ENCODE measurements at places on chromosomes 12 and 14. TPM values are rescaled to one million over a fixed set of nuclear protein-coding genes. Genes with fewer than 3 reads are reported as not detected.

GRCh38 chr12:5138845-5139244 is 95.2 kb downstream of the KCNA5 start:
- DNase-seq = no peak

DNA sequence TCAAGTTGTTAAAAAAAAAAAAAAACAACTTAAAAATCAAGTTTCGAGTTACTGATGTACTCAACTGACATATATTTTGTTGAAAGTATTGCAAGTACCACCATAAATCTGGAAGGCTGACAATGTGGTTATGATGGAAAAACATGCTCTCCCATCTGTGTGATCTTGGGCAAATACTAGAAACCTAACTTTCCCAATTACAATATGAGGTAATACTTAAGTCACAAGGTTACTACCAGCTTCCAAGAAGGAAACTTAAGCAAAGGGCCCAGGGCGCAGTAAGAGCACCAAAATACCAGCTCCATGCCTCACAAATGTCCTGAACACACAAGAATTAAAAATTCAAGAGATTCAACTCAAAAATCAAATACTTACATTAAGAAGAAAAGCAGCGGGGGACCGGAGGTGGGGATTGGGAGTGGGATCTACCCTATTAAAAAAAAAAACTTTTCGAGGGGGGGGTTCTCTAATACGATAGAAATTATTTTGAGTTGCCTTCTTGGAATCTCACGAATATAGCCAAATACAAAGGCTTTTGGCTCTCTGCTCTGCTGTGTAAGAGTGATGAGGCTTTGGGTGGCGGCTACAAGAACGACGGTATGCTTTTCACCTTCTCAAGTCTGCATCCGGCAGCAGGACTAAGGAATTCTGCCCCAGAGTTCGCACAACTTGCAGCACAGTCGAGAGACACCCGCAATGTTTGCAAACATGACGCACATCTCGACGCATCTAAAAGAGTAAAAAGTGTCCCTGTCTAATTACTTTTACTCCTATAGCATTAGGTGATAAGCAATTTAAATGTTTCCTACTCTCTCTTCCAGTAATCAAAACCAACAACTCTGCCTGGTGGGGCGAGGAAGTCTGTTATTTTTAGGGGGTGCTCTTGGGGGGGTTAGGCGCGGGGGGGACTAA is 1.1 kb downstream of the SAV1 start:
- no peak for DNase-seq

- DNase-seq = no peak
Measured at GRCh38 chr14:80930836-80931389, 10.6 kb downstream of the CEP128 start.

DNA sequence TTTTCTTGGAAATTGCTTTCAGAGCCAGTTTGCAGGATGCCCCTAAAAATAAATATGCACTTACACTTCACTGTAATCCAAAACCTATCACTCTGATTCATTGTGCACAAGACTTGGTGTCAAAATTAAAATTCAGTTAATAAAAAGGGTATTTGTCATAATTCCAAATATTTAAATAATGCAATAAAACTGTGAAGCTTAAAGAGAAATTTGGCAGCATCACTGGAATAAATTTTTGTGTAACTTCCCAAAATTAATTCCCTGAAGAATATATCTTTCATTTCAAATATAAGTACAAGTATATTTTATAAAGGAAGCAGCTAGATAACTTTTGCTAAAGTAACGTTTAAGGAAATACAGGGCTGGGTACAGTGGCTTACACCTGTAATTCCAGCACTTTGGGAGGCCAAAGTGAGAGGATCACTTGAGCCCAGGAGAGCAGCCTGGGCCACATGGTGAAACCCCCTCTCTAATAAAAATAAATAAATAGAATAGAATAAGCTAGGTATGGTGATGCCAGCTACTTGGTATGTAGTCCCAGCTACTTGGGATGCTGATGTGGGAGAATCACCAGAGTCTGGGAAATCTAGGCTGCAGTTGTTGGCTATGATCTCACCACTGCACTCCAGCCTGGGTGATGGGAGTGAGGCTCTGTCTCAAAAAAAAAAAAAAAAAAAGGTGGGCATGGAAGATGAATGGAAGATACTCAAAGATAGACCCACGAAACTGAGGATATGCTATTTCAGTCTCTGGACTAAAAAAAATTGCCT is 233.8 kb downstream of the FBXL14 start:
- DNase-seq = no peak

TBC1D30 gene
- 12.5 TPM for total RNA-seq

- no peak for DNase-seq
Measured at GRCh38 chr12:41407232-41407799, 219.2 kb downstream of the PDZRN4 start.

Data from omental fat pad (tissue), 4 donors.